ENCODE measurements at places on chromosomes 3 and 15. TPM values are rescaled to one million over a fixed set of nuclear protein-coding genes. Genes with fewer than 3 reads are reported as not detected.

The GOLGA6L7 gene
- total RNA-seq = not detected

The KBTBD13 gene
- not detected for total RNA-seq

The GOLGA8G gene
- not detected for total RNA-seq

The TNFSF10 gene
- 0.11 TPM for total RNA-seq

The CHRM5 gene
- 0.02 TPM for total RNA-seq

The MFGE8 gene
- total RNA-seq = 291 TPM

The PTH1R gene
- 0.51 TPM for total RNA-seq

The NMNAT3 gene
- 1.3 TPM for total RNA-seq

The PHLDB2 gene
- 15.6 TPM for total RNA-seq

The BFSP2 gene
- not detected for total RNA-seq

The GCNT3 gene
- 153 TPM for total RNA-seq

The CYP8B1 gene
- total RNA-seq = not detected

The IQCF5 gene
- total RNA-seq = not detected

The PLA2G4E gene
- not detected for total RNA-seq

The ESYT3 gene
- total RNA-seq = 1.1 TPM

The FBXW12 gene
- total RNA-seq = not detected

The ATP8B4 gene
- total RNA-seq = 0.69 TPM

The CYP1A2 gene
- total RNA-seq = not detected

The LYZL4 gene
- not detected for total RNA-seq

The SCN11A gene
- not detected for total RNA-seq

The SLC25A20 gene
- total RNA-seq = 11.1 TPM

The GOLGA8S gene
- 0.18 TPM for total RNA-seq

The IGF2BP2 gene
- 11.4 TPM for total RNA-seq

The KNG1 gene
- 0.07 TPM for total RNA-seq

The TPRG1 gene
- total RNA-seq = 0.21 TPM

The ABI3BP gene
- 1.1 TPM for total RNA-seq

The CRYGS gene
- 0.85 TPM for total RNA-seq

The ARNT2 gene
- total RNA-seq = 18.7 TPM
